ENCODE measurements at places on chromosomes 1 and 21. TPM values are rescaled to one million over a fixed set of nuclear protein-coding genes. Genes with fewer than 3 reads are reported as not detected.

Gene CDK11B
- total RNA-seq: 32.0 TPM

DNA sequence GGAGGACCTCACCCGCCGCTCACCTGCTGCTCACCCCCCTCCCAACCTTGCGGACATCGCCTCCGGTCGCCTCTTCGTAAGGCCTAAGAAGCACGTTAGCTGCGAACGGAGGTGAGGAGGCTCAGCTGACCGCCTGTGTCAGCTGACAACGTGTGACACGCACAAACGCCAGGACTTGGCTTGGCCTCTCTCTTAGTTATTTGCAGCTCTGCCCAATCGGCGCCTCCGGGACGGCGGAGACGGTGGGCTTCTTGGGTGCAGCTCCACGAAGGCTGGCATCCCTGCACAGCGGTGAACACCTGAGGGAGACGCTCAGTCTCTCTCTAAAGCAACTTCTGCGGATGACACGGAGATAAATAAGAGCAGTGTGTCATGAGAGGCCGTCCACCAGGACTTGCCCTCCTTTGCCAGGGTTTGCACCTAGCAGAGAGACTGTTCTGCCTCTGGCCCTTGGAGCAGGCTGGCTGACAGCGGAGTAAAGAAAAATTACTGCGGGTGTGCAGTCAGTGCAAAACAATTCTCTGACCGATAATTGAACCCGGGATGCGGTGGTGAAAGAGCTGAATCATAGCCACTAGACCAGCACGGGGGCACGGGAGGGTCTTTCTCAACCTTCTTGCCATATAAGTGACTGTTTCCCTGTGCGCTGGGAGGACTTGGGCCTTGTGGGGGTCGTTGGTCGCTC is 318.9 kb downstream of the FAM72C start:
- no peak for DNase-seq

DNA sequence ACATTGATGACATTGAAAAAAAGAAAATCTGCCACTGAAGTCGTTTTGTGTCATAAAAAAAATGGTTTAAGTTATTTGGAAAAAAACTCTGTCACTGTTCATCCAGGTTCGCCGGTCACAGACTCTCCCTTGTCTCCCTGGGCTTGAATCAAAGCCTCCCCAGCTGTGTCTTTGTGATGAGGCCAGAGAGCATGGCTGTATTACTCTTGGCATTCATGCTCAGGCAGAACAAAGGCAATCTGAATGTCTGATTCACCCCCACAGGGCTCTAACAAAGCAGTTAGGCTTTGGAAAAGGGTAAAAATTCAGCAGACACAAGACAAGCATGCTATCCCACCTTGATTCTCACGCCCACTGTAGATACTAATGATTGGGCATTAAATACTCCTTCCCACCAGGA is 304.3 kb upstream of the PLD5 start:
- DNase-seq: no peak

GRCh38 chr1:200053646-200054045 is 26.1 kb downstream of the NR5A2 start:
- no peak for DNase-seq

Gene UFC1
- total RNA-seq: 125 TPM

Gene CENPL
- total RNA-seq: 24.5 TPM

Gene LCA5L
- 2.8 TPM for total RNA-seq

DNA sequence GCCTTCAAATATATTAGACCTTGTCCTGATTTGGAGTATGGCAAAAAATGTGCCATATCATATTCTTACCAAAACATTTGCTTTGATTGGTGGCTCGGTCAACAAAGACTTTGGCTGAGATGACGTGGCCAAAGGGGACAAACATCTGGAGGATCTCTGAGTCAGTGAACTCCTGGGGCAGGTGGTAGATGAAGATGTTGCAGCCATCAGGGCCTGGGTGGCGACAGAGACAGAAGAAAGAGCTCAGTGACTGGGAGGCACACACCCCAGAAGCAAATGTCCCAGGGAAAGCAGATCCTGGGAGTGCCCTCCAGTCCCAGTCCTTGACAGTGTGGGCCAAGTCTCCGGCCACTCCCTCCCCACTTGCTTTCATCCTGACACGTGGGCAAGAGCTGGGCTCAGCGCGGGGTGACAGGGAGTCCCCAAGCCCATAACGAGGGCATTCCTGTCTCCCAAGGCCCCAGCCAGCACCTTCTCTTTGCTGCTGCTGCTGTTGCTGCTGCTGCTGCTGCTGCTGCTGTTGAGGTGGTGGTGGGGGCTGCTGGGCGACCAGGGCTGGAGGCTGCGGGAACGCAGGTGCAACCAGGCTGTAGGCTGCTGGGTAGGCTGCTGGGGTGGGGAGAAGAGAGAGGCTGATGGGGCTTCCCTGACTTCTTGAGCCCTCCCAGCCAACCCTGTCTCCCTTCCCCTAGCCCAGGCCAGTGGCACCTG is 10.7 kb downstream of the CELF3 start:
- DNase-seq: peak; percentile 27

Gene SMCP
- total RNA-seq: not detected

Gene ASCL5
- total RNA-seq: not detected

DNA sequence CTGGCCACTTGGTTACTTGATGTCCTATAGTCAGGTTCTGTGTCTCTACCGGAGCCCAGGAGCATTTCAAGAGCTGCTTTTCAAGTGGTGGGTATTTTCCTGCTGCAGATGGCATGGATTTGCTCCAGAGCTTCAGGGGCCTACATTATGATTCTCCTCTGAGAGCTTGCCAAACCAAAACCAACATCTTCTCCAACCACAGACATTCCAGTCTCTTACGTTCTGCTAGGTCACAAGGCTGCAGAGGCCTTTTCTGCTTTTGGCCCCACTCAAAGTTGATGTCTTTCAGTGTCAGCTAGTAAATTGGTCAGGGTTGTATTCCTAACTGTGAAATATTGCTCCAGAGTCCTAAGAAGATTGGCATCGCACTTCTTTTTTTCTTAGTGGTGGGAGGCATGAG is 14.7 kb upstream of the AQP10 start:
- no peak for DNase-seq

Gene HMGCS2
- total RNA-seq: not detected

GRCh38 chr1:160753594-160753993 is 14.5 kb downstream of the SLAMF7 start:
- DNase-seq: no peak

DNA sequence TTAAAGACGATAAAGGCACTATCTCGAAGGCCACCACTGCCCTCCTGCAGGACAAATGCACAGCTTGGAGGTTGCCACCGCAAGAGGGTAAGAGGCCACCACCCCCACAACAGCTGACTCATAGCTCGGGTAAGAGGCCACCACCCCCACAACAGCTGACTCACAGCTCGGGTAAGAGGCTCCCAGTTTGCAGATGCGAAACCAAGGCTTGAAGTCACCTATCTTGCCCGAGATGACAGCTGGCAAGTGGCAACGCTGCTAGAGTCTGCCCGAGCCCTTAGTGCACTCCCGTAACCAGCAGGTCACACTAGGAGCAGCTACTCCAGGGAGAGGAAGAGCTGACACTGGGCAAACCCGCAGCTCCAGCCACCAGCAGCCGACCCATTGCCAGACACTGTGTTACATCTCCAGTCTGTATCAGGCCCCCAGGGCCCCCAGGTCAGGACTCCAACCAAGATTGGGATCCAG is 17.1 kb upstream of the SPSB1 start:
- peak; percentile 81 for DNase-seq

GRCh38 chr21:45865106-45865835 is 116.3 kb upstream of the COL6A1 start:
- DNase-seq: peak; percentile 90

DNA sequence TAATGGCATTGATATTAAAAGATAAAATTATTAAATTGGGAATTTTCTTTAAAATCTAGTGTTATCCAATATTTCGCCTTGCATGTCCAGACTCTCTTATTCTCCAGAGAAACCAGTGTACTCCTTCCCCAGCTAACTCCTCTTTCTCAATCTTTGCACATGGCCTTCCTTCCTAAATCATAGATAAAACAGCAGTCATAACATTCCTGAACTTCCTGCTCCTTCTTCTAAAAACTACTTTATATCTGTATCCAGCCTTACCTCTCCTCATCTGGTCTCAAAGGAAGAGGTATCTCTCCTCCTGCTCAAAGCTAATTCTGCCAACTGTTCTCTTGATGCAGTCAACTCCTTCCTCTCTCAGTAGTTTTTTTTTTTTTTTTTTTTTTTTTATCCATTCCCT is 39.5 kb upstream of the NEK7 start:
- no peak for DNase-seq

DNA sequence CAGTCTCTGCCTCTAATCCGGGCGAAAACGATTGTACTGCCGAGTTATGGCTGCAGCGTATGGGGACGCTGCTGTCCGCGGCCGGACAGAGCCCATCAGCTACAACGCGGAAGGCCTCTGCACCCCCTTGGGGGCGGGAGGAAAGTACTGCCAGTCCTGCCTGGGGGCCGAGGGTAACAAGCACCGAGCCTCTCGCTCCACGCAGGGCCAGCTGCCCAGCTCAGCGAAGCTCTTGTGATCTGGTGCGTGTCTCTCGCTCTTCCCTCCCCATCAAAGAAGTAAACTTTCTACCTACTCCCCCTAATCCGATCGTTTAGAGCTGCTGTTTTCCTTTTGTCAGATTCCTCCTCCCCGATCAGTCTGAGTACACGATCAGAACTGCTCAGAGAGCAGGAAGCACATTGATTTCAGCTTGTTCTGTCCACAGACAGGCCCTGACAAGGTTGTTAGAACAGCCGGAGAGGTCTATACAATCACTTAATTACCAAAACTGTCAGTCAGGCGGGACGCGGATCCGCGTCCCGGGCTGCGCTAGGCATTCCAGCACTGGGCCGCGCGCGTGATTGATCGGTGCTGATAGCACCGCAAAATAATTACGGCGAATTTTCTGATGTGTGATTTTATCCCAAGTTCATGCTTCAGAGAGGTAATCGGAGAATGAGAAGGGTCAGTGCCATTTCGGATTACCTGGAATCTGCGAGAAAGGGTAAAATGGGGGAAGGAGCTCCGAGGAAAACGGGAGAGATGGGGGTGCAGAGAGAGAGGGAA is 8.7 kb upstream of the BARHL2 start:
- no peak for DNase-seq

GRCh38 chr21:42378418-42378817 is 12.1 kb upstream of the TFF1 start:
- no peak for DNase-seq

Gene SLC9A1
- 88.8 TPM for total RNA-seq

DNA sequence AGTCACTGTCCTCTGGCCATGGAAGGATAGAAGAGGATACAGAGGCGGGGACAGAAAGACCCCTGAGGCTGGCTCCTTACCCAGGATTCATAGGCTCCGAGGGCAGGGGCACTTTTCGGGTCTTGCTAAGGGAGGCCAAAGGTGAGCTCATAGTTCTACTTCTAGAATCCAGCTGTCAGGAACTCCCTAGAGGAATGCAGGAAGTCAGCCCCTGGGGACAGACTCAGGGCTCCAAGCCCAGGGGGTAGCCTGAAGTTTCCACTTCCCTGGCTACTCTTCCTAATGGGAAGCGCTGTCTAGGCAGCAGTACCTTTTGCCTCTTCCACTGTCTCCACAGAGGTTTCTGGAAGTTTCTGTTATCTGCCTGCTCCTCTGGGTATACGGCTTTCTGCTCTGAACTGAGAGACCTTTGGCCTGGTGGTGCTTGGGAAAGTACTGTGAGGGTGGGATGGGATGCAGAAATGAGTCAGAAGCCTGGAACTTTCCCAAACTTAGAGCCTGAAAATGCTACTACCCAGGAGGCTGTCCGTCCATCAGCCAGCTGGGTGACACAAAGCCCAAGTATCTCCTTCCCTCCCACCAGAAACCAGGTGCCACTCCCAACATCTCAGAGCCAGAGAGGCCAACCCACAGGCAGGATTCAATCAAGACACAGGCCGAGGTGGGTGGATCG is 3.6 kb downstream of the UBXN11 start:
- peak; percentile 74 for DNase-seq

DNA sequence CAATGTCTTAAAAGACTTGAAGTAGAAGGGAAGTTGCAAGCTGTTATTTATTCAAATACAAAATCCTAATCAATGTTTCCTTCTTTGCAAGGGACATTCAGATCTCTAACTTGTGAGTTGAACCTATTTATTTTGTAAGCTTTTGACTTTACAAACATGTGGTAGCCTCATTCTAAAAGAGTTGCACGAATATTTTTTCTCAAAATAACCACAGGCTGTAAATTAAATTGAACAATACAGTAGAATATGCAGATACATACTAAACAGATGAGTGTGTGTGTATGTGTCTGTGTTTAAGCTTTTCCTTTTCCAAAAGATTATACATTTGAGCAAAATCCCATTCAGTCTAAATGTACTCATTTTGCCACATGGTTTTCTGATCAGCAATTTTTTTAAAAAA is 4.8 kb upstream of the DYNLT5 start:
- DNase-seq: no peak

DNA sequence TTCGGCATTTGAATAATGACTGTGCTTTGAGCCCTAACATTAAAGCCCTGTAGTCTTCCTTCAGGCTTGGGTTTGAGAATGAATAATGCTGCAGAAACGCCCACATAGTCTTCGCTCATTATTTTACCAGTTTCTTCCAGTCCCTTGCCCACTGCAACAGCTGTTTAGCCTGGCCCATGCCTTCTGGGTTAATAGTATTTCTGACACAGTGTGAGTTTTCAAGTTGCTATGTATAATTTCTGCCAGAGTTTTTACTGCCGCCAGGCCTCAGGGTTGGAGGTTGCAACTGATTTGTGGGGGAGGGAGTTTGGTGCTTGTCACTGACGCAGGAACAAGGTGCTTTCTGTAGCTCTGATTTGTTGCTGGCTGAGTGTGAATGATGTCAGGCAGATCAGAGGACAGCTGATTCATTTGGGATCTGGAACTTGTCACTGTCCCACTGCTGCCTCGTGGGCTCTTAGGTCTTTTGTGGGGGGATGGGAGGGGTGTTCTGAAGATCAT is 109.8 kb downstream of the MAST2 start:
- peak; percentile 21 for DNase-seq

Gene LCE1D
- total RNA-seq: not detected

GRCh38 chr1:201709564-201710295 is 119.2 kb upstream of the IPO9 start:
- DNase-seq: peak; percentile 87

DNA sequence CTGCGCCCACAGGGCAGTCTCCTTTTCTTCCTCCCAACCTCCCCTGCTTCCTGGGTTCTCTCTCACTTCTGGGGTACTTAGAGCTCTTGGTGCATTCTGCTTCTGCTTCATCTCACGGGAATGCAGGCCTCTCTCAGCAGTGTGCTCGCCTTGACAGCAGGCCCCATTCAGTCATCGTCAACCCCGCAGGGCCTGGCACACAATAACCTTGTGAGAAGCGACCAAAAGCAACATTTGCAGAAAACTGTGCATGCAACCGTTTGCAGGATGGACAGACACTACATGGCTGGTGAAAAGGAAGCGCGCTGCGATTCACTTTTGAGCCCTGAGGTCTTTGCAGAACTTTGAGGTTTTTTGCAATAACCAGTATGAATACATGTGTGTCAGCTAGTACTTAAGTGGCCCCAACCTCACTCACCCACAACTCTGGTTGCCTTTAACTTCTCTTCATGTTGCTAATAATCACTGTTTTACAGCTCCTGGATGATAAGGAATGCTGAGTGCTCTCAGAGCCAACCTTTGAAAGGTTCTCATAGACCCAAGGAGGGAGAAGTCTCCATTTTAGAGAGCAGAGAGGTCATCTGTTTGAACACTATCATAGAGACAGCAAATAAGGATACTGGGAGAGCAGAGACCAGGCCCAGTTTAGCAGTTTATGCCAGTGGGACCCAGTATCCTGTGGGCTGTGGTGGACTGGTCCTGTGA is 2.5 kb upstream of the CD160 start:
- DNase-seq: no peak

GRCh38 chr1:114270282-114270681 is 116.6 kb upstream of the SYT6 start:
- no peak for DNase-seq

- DNase-seq: no peak
Measured at GRCh38 chr1:184804220-184804619, 49.6 kb upstream of the EDEM3 start.

Measured in MCF 10A (cell line).